ENCODE measurements at places on chromosomes 6 and 20.
A peak's percentile ranks its signal among the peaks of the same experiment; 100 is the strongest.

GRCh38 chr6:144178323-144178722, 28.0 kb downstream of the STX11 start:
- H3K27me3 ChIP-seq, result peaks cover 7% of the 10 kb centered on the region
- H3K4me3 ChIP-seq, result no peak overlapping the region
- no peak overlapping the region for H3K27ac ChIP-seq
- H3K4me1 ChIP-seq, result no peaks in the 10 kb centered on the region

- no peak for DNase-seq
- no peak overlapping the region for H3K27ac ChIP-seq
- H3K4me3 ChIP-seq, result no peak overlapping the region
- no peaks in the 10 kb centered on the region for H3K36me3 ChIP-seq
- no peaks in the 10 kb centered on the region for H3K4me1 ChIP-seq
These were observed 423.8 kb upstream of the ADGRB3 start for GRCh38 chr6:68211242-68211795.

DNA sequence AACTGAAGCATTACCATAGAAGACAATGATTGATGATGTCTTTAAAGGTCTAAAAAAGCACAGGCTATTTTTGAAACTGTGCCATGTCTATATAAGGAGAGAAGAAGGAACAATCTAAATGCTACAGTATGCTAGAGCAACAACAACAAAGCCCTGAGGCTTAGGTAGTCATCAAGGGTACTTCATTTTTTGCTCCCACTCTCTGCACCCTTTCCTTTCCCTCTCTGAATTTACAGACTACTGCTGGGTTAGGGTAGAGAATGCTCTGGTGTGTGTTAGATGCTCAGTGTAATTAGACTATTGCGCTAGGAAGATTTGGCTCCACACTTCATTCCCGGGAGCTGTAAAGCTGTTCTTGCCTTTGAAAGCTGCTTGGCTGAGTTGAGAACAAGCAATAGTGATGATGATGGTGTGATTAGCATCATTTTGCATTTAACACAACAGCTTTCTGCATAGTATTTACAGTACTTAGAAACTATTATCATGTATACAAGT, 1262.5 kb upstream of the CITED2 start:
- DNase-seq, result no peak
- no peaks in the 10 kb centered on the region for H3K4me1 ChIP-seq
- H3K36me3 ChIP-seq, result no peaks in the 10 kb centered on the region
- no peak overlapping the region for H3K27ac ChIP-seq

DNA sequence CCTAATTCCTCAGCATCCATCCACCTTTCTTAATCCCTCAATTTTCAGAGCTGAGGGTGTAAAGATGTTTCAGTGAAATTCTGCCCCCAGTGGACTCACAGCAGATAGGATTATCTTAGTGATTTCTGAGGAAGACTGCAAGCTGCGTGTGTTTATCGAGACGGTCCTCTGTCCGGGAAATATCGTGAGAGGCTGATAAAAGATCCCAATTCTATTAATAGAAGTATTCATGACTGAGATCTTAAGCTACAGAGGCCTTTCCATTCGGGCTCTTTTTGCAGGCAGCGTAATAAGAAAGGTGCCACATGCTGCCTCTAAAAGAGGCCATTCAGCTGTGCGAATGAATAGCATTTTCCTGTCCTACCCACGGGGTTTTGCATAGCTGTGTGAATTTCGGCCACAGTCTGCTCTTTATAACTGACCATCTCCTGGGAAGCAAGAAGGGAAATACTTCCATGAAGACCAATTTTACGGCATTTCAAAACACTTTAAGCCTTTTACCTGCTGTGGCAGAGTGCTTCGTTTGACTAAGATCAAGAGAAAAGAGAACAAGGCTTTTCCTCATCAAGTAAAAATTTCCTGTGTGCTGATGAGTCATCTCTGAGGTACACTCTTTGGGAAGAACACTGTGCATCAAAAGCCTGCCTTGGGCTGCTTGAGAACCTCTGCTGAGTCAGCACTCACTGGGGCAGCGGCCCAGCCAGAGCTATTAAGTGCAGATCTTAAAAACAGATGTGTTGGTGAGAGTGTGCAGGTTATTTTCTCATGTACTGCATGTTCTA, 208.8 kb downstream of the ARHGAP18 start:
- peaks cover 7% of the 10 kb centered on the region for H3K4me1 ChIP-seq
- H3K36me3 ChIP-seq, result no peaks in the 10 kb centered on the region
- H3K27ac ChIP-seq, result peak overlapping the region; percentile 61
- peak overlapping the region; percentile 39 for H3K4me3 ChIP-seq
- no peak for DNase-seq

DNA sequence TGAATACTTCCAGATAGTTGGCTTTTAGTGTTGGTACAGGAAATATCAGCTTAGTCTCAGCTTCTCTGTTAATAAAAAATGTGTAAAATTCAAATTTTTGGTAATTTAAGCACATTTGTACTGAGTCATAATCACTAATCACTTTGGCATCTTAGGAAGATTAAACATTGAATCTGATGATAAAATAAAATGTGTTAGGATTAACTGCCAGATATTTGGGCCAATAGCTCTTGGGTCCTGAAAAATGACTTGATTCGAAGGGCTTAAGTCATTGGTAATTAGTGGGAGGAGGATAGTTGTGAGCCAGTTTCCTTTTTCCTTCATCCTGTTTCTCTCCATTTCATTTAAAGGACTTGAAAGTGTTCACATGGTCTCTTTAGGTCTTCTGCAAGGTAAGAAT, 426.1 kb downstream of the RFPL4B start:
- H3K36me3 ChIP-seq, result no peaks in the 10 kb centered on the region
- no peaks in the 10 kb centered on the region for H3K4me1 ChIP-seq

- H3K4me1 ChIP-seq, result no peaks in the 10 kb centered on the region
- no peak for DNase-seq
- H3K27ac ChIP-seq, result no peak overlapping the region
- no peaks in the 10 kb centered on the region for H3K27me3 ChIP-seq
These were observed 104.6 kb upstream of the TNFAIP3 start for GRCh38 chr6:137762168-137763090.

DNA sequence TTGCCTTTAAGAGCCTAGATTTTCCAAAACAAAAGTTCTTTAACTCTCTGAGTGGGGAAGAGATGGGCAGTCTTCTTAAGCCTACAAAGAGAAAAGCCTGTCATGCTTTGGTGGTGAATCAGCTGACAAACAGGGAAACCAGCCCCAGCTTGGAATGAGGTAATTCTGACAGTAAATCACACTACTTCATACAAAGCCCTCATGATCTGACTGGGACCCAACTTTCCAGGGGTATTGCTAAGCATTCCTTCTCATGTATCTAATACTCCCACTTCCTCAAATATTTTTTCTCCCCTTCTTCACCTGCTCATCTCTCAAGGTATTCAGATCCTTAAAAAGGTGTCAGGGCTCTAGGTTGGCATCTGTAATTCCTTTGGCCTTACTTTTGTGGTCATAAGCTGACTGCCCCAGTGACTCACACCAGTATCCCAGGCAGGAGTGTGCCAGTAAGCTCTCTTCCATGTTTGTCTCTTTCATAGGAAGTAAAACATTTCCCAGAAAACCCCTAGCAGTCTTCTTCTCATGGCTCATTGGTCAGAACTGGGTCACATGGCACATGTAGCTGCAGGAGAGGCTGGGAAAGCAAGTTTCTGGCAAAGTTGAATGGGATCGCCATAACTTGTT, 15.0 kb upstream of the TBC1D22B start:
- H3K4me3 ChIP-seq, result no peak overlapping the region
- H3K36me3 ChIP-seq, result no peaks in the 10 kb centered on the region
- H3K4me1 ChIP-seq, result no peaks in the 10 kb centered on the region
- DNase-seq, result no peak
- H3K27me3 ChIP-seq, result no peaks in the 10 kb centered on the region
- H3K27ac ChIP-seq, result no peak overlapping the region

DNA sequence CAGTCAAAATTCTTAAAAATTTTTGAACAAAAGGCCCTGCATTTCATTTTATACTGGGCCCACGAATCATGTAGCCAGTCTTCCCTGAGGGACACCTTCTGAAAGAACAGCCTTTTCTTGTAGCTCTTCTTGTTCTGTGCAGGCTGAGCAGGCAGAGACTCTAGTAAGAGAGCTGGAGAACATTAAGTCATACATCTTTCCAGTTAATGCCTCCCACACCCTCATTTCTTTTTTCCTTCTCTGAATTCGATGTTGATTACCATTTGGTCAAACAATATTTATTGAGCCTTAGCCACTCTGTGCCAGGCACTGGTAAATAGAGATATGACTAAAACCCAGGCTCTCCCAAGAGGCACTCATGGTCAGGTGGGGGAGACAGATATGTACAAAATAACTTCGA, 33.6 kb downstream of the METTL24 start:
- no peak overlapping the region for H3K4me3 ChIP-seq
- H3K36me3 ChIP-seq, result no peaks in the 10 kb centered on the region
- no peaks in the 10 kb centered on the region for H3K27me3 ChIP-seq
- no peak for DNase-seq
- no peak overlapping the region for H3K27ac ChIP-seq
- H3K4me1 ChIP-seq, result peaks cover 32% of the 10 kb centered on the region

GRCh38 chr6:135180542-135181332, at the start of gene MYB:
TSS of gene MYB (plus strand) at chr6:135181308. CDS start at chr6:135181514, 206 bp downstream.
- H3K36me3 ChIP-seq, result no peaks in the 10 kb centered on the region
- peak within 1 kb of the TSS; percentile 74 for H3K27ac ChIP-seq
- H3K4me1 ChIP-seq, result peaks cover 8% of the 10 kb centered on the region
- DNase-seq, result peak; percentile 67

GRCh38 chr6:5656226-5656625, 350.5 kb downstream of the NRN1 start:
- H3K27ac ChIP-seq, result no peak overlapping the region
- no peaks in the 10 kb centered on the region for H3K36me3 ChIP-seq
- H3K27me3 ChIP-seq, result no peaks in the 10 kb centered on the region
- no peak for DNase-seq

GRCh38 chr6:37173493-37174195, 3.7 kb downstream of the PIM1 start:
- H3K4me1 ChIP-seq, result peaks cover 14% of the 10 kb centered on the region
- peaks cover 21% of the 10 kb centered on the region for H3K36me3 ChIP-seq
- DNase-seq, result no peak
- no peak overlapping the region for H3K27ac ChIP-seq

GRCh38 chr6:41318261-41318653, 17.2 kb upstream of the NCR2 start:
- peaks cover 26% of the 10 kb centered on the region for H3K27me3 ChIP-seq
- H3K36me3 ChIP-seq, result no peaks in the 10 kb centered on the region
- H3K4me3 ChIP-seq, result no peak overlapping the region
- H3K27ac ChIP-seq, result no peak overlapping the region
- peaks cover 4% of the 10 kb centered on the region for H3K4me1 ChIP-seq

- no peak for DNase-seq
- H3K4me1 ChIP-seq, result no peaks in the 10 kb centered on the region
- no peaks in the 10 kb centered on the region for H3K27me3 ChIP-seq
- H3K4me3 ChIP-seq, result peak overlapping the region; percentile 85
These were observed 85.4 kb downstream of the HFE start for GRCh38 chr6:26172608-26172968.

GRCh38 chr6:165010556-165011535, 298.6 kb downstream of the C6orf118 start:
- DNase-seq, result no peak
- no peak overlapping the region for H3K27ac ChIP-seq
- H3K4me3 ChIP-seq, result no peak overlapping the region
- peaks cover 2% of the 10 kb centered on the region for H3K4me1 ChIP-seq

DNA sequence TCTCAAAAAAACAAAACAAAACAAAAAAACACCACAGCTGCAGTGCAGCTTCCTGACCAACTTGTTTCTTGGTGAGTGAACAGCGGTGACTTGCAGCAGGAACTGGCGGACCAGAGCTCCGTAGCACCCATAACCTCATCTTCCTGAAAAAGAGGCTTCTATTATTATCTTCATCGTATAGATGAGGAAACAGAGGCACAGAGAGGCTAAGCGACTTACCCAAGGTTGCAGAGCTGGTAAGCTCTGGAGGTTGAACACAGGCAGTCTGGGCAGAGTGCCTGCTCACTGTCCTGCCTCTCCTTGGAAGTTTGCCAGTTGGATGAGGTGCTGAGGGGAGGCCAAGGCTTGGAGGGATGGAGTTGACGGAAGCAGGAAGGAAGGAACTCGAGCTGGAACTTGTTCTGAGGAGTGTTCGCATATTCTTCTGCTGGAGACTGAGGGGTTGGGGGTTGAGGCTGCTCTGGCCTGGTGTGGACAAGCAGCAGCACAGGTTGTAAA, 47.9 kb upstream of the CCDC167 start:
- H3K4me1 ChIP-seq, result peaks cover 4% of the 10 kb centered on the region
- H3K27me3 ChIP-seq, result no peaks in the 10 kb centered on the region
- DNase-seq, result no peak
- H3K27ac ChIP-seq, result no peak overlapping the region
- H3K36me3 ChIP-seq, result no peaks in the 10 kb centered on the region
- H3K4me3 ChIP-seq, result no peak overlapping the region

DNA sequence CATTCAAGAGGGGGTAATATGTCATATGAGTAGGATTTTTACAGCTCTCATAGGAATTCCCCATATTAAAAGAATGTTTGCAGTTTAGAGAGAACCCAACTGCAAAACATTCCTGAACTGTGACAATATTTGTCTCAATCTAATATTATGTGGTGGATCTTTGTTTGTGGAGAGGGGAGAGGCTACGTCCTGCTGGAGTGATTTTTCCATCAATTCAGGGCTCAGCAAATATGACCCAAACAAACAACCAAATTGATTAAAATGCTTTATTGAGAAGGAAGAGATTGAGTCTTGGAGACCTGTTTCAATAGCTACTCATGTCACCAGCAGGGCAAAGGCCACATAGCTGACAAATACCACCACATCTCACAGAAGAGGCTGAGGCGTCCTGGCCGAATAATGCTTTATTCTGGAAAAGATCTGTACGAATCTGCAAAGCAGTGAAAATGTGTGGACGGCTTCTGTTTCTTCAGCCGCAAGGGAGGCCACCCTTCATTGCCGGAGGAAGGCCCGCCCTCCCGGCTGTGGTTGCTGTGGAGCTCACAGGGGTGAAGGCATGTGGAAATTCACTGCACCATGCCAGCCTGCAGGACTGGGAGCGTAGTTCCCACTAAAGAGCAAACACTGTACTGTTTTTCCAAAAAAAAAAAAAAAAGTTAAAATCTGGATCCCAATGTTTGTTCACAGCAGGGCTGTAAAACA, 89.7 kb upstream of the QKI start:
- peaks cover 8% of the 10 kb centered on the region for H3K4me1 ChIP-seq
- peak overlapping the region; percentile 15 for H3K4me3 ChIP-seq
- no peaks in the 10 kb centered on the region for H3K27me3 ChIP-seq

Measured in neuronal stem cell (in vitro differentiated cells).